Esophagus squamous epithelium (tissue), 5 donors: ENCODE measurements at places on chromosomes 5 and 9. TPM values are rescaled to one million over a fixed set of nuclear protein-coding genes. Genes with fewer than 3 reads are reported as not detected.

Gene MUSK
- 0.15 TPM for total RNA-seq

DNA sequence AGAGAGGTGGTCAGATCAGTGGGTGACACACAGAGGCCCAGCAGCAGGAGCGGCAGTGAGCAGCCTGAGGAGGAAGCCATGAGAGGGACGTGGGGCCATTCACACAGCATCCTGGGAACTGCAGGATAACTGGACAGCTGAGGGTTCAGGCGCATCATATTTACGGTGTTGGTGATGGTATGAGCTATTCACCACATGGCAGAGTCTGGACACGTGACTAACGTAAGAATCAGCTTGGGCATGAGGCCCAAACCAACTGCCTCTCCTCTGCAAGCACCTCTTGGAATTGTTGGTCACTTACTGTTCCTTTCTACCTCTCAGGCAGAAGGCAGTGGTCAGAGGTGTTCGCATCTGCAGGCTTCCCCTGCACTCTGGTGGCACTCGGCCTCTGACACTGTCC, 141.1 kb downstream of the ENTREP1 start:
- H3K4me3 ChIP-seq = no peak overlapping the region
- DNase-seq = no peak
- no peaks in the 10 kb centered on the region for H3K36me3 ChIP-seq
- H3K27ac ChIP-seq = no peak overlapping the region
- no peaks in the 10 kb centered on the region for H3K27me3 ChIP-seq
- no peaks in the 10 kb centered on the region for H3K4me1 ChIP-seq

Gene PCDHGA6
- 1.8 TPM for total RNA-seq

- DNase-seq = no peak
- no peak overlapping the region for H3K27ac ChIP-seq
- no peak overlapping the region for H3K4me3 ChIP-seq
These were observed 29.9 kb upstream of the MED10 start for GRCh38 chr5:6408260-6408596.

DNA sequence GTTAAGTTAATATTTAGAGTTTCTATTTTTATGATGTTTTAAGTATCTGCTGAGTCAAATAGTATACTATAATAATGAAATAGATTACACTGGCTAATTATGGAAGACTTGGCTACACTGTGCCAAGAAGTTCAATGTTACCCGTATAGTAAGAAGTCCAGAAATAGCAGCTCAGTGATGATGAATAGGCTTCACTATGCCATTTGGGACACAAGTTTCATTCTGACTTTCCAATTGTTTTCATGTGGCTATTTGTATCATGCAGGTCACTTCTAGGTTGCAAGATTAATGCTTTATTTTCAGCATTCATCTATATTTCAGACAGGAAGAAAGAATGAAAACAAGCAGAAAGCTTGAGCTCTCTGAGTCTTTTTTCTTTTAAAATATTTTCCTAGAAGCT, 194.5 kb upstream of the RIOK2 start:
- H3K27me3 ChIP-seq = no peaks in the 10 kb centered on the region
- no peaks in the 10 kb centered on the region for H3K4me1 ChIP-seq
- no peak overlapping the region for H3K27ac ChIP-seq
- H3K36me3 ChIP-seq = no peaks in the 10 kb centered on the region
- DNase-seq = no peak
- no peak overlapping the region for H3K4me3 ChIP-seq

Gene MLANA
- total RNA-seq = not detected

DNA sequence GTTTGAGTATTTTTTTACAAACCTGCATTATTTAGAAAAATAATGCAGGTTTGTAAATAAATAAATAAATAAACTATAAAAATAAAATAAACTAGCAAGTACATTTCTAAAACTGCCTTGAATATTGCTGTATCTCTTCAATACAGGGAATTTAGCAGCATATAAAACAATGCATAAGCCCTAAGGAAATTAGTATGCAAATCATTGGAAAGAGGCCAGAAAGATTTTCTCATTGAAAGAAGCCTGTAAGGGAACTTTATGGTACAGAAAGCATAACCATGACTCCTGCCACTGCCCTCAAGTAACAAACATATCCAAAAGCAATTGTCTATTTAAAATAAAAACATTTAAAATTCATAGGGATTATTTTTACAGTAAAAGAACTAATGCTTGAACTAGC, 387.3 kb downstream of the HINT1 start:
- no peak overlapping the region for H3K27ac ChIP-seq
- no peaks in the 10 kb centered on the region for H3K36me3 ChIP-seq
- no peak overlapping the region for H3K4me3 ChIP-seq
- DNase-seq = no peak

- peaks cover 11% of the 10 kb centered on the region for H3K4me1 ChIP-seq
- DNase-seq = no peak
- no peak overlapping the region for H3K27ac ChIP-seq
- H3K27me3 ChIP-seq = no peaks in the 10 kb centered on the region
These were observed 63.7 kb downstream of the MLLT3 start for GRCh38 chr9:20558566-20559016.

DNA sequence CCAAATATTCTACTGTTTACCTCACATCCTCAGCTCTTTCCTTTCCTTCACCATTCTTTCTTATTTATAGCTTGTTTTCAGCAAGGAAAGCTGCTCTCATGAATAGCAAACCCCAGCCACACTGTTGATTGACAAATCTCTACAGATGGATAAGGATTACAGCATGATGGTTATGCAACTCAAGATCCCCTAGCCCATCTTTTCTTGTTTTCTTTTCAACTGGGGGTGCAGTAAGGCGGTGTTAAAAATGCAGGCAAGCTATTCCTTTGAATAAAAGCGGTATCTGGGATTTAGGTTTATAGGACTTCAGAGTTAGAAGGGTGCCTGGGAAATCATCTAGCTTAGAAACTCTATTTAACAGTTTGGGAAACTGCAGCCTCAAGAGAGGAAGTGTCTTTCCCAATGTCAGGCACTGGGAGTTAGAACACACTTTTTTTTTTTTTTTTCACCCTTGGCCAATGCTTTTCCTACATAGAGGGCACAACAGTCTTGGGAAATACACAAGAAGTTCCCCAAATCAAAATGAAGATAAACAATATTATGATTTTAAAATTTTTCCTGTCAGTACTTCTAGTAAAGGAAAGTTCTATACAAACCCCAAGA, 2.6 kb downstream of the SPARC start:
- H3K4me1 ChIP-seq = peaks cover 40% of the 10 kb centered on the region
- H3K27ac ChIP-seq = peak overlapping the region; percentile 69
- H3K36me3 ChIP-seq = no peaks in the 10 kb centered on the region

- no peak overlapping the region for H3K27ac ChIP-seq
- H3K4me3 ChIP-seq = no peak overlapping the region
- no peaks in the 10 kb centered on the region for H3K36me3 ChIP-seq
- no peaks in the 10 kb centered on the region for H3K4me1 ChIP-seq
These were observed 124.2 kb upstream of the ATP10B start for GRCh38 chr5:160976181-160976580.

- no peak for DNase-seq
- H3K4me1 ChIP-seq = no peaks in the 10 kb centered on the region
These were observed 63.4 kb downstream of the TRIM32 start for GRCh38 chr9:116750510-116750909.

Gene PCAT7
- total RNA-seq = not detected

DNA sequence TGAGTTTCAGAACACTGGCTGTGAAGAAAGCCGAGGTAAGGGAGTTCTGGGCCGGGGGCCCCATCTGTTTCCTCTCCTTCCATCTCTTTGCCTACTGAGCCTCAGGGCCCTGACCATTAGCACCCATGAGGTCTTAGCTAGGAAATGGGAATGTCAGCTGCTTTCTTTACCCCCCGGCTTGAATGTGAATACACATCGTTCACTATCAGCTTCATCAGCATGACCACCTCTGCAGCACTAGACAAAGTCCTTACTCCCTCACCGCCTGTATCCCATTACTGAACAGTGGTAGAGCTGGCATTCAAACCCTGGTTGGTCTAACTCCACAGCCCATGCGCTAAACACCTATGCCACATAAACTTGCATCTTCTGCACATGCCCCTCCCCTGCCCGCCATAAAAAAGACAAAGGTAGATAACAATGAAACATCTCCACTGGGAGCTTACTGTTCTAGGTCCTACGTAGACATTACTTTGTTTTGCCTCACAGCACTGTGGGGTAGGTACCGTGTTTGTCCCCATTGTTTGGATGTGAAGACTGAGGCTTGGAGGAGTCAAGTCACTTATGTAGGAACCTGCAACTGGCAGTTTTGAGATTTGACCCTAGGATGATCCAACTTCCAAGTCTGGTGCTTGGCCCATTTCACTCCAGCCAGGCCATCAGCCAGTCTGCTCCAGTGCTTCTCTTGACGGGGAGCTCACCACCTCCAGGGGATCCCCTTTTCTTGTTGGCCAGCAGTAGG, 93.3 kb downstream of the AMBP start:
- no peak overlapping the region for H3K27ac ChIP-seq
- peaks cover 9% of the 10 kb centered on the region for H3K4me1 ChIP-seq
- no peaks in the 10 kb centered on the region for H3K27me3 ChIP-seq
- DNase-seq = no peak

Gene TRIM23
- total RNA-seq = 5.5 TPM

Gene WNT8A
- total RNA-seq = not detected

Gene PCA3
- total RNA-seq = not detected

DNA sequence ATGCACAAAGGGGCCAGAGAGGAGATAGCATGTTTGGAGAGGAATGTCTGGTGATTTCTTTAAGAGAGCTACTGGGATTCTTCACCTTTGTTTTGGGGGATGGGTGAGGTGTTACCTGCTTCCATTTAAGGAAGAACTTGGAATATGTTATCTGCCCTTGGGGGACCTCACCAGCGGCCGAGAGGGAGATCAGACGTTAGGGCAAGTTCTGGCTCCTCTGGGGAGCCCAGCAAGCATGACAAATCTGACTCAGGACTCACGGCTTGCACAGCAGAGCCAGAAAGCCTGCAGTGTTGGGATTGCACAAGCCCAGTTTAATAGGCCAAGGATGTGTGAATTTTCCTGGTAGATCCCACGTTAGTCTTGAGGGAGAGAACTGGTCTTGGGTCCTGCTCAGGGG, 40.3 kb downstream of the SLC28A3 start:
- H3K4me3 ChIP-seq = no peak overlapping the region
- H3K4me1 ChIP-seq = peaks cover 57% of the 10 kb centered on the region
- no peaks in the 10 kb centered on the region for H3K36me3 ChIP-seq
- no peaks in the 10 kb centered on the region for H3K27me3 ChIP-seq
- H3K27ac ChIP-seq = peak overlapping the region; percentile 45

Gene HAND1
- total RNA-seq = not detected

Gene GALNT12
- 17.5 TPM for total RNA-seq

GRCh38 chr5:139658928-139659667, 10.9 kb downstream of the CXXC5 start:
- peak overlapping the region; percentile 48 for H3K4me3 ChIP-seq
- H3K27ac ChIP-seq = peak overlapping the region; percentile 95
- H3K27me3 ChIP-seq = no peaks in the 10 kb centered on the region
- no peaks in the 10 kb centered on the region for H3K36me3 ChIP-seq
- H3K4me1 ChIP-seq = peaks cover 100% of the 10 kb centered on the region

Gene LYRM7
- total RNA-seq = 9.3 TPM

Gene EGFLAM
- total RNA-seq = 1.7 TPM

GRCh38 chr9:133378408-133378962, 2.3 kb downstream of the STKLD1 start:
- H3K27ac ChIP-seq = no peak overlapping the region
- H3K36me3 ChIP-seq = no peaks in the 10 kb centered on the region
- H3K27me3 ChIP-seq = no peaks in the 10 kb centered on the region
- H3K4me3 ChIP-seq = no peak overlapping the region
- peaks cover 57% of the 10 kb centered on the region for H3K4me1 ChIP-seq

GRCh38 chr5:156595132-156595787, 254.8 kb upstream of the PPP1R2B start:
- H3K4me1 ChIP-seq = no peaks in the 10 kb centered on the region
- no peak overlapping the region for H3K4me3 ChIP-seq
- DNase-seq = no peak
- no peaks in the 10 kb centered on the region for H3K27me3 ChIP-seq
